ENCODE measurements at places on chromosomes 4 and X.

DNA sequence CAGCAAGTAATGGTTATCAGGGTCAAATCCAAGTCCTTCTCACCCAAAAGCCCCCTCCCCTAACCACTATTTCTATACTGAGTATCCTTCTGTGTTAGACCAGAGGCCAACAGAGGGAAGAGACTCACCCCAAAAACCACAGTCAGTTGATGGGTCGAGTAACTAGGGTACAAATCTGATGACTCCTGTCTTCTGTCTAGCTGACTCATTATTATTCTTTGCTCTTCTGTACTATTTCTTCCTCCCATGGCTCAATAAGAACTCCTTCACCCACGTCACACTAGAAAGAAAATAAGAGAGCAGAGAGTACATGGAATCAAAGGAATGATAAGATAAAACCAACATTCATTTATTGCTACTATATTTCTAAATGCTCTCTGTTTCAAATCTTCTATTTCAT is 2.0 kb downstream of the RAB40A start:
- ATAC-seq, result no peak

- ATAC-seq, result no peak
Measured at GRCh38 chr4:189377569-189377968, 563.1 kb upstream of the FRG1 start.

DNA sequence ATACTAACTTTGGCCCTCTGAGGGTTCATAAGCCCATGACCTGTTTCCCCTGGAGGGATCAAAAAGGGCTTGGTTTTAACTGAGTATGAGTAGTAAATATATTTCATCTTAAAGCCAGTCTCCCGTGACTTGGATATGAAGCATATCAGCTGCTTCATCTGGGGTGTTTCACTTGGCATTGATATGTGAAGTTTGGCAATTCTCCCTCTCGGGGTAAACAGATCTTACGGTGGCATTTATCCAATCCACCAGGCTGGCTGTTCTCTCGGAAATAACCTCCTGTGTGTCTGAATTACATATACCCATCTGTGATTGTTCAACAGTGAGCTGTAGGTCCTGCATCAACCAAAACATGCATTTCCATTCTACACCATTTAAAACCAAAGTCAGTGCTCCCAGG is 130.7 kb downstream of the ADAM29 start:
- ATAC-seq, result no peak

DNA sequence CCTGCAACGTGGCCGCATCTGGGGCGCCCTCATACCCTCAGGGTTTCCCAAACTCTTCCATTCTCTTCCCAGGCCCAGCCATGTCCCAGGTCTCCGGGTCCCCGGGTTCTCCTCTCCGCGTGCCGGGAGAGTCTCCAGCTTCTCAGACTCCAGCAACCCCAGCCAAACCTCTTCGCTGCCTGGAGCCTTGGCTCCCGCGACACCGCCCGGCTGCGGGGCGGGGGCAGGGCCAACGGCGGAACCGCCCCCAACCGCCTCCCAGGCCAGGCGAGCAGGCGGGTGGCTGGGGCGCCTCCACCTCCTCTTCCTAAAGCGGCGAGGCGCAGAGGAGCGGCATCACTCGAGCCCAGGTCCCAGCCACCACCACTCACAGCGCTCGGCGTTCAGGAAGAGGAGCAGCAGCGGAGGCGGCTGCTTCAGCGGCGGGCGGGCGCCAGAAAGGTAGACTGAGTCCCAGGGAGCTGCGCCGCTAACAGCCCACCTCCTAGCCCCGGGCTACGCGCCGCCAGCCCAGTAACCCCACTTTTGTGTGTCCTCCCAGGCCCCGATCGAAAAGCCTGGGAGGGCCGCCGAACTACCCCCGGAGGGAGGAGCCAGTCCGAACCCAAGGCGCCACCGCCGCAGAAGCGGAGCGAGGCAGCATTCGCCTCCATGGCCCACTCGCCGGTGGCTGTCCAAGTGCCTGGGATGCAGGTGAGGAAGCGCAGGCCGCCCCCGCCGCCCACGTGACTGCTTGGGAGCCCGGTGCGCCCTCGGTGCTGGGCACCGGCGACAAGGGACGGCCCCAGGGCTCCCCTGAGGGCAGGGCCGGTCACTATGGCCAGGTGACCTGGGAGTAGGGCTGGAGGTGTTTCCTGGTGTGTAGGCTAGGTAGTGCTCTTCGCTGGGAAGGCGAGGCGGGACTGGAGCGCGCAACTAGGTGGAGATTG is at the start of gene STK26:
Gene STK26 (plus strand): TSS at position 336 of the 929 bp plus-strand sequence. CDS start 316 bp downstream, at position 652.
- peak; percentile 93 for ATAC-seq

- no peak for ATAC-seq
Measured at GRCh38 chrX:17040711-17041110, 94.3 kb downstream of the REPS2 start.
